Amniotic stem cell (primary cell): ENCODE measurements at places on chromosomes 1 and 21.

DNA sequence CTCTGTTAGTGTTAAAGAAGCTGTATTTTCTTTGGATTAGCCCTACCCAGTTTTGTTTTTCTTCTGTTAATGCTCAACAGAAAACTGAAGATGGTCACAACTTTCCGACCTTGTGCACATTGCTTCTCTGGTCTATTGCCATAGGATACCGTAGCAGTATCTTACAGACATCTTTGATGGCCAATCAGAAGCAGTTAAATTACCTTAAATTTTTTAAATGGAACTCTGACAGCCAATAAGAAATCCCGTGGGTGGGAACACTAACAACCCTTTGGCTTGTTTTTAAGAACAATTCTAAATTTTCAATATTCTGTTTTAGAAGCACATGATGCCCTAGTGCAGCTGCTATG lies 17.2 kb downstream of the NFYC start:
- DNase-seq = peak; percentile 61

DNA sequence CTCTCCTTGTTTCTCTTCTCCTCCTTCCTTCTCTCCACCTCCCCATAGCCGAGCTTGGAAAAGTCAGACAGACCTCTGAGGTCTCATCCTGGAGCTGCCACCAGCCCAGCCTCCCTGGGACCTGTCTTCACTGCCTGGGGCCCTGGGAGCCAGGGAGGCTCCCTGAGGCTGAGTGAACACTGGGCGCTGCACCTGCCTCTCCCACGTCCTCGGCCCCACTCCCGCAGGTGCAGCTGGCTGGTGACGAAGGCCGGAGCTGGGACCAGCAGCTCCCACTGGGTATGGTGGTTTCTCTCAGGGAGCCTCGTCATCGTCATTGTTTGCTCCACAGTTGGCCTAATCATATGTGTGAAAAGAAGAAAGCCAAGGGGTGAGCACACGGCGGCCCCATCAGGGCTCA lies 5.3 kb downstream of the TNFRSF14 start:
- no peak for DNase-seq

DNA sequence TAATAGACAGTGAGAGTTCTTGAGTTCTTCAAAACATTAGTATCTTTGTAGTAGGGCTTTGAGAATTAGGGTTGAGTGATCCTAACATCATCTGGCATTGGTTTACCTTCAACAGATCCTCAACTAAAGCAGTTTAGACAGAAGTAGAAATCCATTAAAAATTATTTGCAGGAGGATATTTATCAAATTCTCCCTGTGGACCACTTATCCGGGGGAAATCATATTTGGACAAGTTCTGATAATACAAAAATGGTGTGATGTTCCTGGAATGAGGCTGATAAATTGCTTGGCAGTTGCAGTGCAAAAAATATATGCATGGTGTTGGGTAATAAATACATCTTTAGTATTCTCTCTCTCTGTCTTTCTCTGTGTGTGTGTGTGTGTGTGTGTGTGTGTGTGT lies 115.1 kb upstream of the CHODL start:
- DNase-seq = no peak

GRCh38 chr21:45458281-45459170 lies 53.6 kb downstream of the COL18A1 start:
- no peak for DNase-seq

GRCh38 chr1:116763787-116764465 lies 9.7 kb downstream of the CD2 start:
- no peak for DNase-seq

DNA sequence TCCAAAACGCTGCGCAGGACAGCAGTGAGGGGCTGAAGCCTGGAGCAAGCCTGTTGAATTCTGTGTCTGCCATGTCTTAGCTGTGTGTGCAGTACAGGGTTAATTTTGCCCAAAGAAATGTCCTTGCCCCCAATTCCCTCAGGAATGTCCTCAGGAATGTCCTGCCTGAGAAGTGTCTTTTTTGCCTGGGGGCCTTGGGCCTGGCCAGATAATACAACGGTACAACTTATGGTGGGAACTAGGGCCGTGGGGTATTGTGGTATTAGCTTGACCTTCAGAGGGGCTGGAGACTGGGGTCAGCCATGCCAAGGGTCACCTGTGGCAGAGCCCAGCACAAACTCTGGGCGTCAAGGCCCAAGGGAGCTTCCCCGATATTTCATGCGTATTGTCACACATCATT lies 107.7 kb downstream of the AJAP1 start:
- no peak for DNase-seq

DNA sequence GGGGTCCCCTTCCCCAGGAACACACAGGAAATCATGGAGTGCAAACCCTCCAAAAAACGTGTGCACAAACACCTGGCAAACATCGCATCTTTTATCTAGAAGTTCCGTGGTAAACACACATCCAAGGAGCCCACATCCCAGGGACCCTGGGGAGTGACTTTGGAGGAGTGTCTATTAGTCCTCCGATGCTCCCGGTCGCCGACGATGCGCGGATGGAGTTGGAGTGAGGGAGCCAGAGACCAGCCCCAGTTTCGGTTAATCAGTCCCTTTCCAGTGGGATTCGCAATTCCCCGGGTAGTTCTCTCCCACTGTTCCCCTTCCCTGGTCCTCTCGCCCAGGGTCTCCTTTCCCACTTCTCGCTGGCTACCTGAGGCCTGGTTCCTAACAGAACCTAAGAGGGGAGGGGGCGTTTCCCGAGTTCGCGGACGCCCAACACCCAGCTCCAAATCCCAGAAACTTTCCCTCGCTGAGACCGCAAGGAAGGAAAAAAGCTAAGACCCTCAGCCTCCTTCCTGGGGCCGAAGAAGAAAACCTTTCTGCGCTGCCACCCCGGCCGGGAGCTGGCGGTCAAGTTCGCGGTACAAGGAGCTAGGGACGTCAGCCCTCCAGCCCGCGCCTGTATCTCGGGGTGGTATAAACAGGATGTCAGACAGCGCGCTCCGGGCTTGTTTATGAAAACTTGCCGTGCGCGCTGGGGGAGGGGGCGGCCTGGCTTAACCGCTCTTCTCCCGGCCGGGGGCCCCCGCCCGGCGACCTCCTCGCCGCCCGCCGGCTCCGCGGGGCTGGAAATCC lies 787 bp downstream of the JAK1 start:
- DNase-seq = no peak

GRCh38 chr1:27548136-27548853 lies 55.6 kb downstream of the AHDC1 start:
- DNase-seq = no peak

- peak; percentile 17 for DNase-seq
These were observed 320.2 kb upstream of the NFIA start for GRCh38 chr1:60762176-60762575.

- DNase-seq = no peak
These were observed 14.6 kb downstream of the OPTC start for GRCh38 chr1:203508463-203509073.

DNA sequence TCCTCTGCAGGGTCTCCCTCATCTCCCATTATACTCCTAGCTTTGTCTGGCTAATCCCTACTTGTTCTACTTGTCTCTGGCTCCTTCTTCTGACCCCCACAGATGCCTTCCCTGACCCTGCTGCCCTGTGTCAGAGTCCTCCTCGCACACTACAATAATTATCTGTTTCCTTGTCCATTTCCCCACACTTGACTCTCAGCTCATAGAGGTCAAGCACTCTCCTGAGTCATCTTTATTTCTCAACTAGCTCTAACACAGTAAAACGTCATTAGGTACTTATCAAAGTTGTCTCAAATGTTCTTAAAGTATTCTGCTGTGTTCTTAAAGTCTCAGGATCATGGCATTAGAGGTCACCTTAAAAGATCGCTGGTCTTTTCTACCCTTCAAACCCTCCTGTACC lies 47.1 kb downstream of the C8A start:
- DNase-seq = no peak

- DNase-seq = no peak
These were observed 253.1 kb upstream of the USP24 start for GRCh38 chr1:55468142-55468795.

DNA sequence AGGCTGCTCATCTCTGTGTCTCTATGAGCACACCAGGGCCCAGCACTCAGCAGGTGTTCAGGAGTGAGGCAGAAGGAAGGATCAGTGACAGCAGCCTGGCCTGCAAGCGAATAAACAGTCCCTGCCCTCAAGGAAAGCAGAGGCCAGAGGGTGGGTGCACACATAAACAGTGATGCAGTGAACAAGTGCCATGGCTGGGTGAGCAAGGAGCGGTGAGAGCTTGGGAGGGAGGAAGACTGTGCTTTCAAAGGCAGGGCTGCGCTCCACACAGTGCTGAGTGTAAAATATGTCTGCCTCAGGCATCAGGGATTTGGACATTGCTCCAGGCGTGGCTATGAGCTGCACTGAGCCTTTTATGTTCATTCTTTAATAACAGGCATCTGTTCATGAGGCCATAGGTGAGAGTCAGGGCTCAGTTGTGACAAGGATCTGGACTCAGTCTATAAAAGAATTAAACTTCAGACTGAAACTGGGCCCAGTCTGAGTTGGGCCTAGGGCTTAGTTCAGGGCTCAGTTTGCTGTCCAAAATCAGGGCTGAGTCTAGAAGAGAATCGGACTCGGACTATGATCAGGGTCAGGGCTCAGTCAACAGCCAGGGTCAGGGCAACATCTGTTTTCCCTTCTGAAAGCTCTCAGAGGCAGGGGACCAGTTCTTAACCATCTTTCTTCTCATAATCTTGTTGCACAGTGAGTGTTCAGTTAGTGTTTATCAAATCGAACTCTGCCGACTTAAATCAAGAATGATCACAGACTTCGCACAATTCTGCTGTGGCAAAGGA lies 213.7 kb downstream of the FOXD2 start:
- DNase-seq = no peak

DNA sequence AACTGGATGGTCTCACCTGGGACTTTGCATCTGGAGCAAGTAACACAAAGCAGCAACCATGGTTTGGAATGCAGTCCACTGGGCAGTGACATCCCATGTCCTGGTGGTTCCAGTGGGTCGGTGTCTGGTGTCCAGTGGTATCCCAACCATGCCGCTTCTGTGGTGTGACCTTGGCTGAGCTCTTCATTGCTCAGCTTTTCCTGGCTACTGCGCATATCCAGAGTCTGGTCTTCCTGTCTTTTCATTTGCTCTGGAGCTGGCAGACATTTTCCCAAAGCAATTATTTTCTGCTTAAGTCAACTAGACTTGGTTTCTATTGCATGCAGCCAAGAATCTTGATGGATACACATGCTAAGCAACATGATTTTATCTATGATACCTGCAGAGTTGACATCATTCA lies 28.4 kb upstream of the CD2 start:
- DNase-seq = no peak

- no peak for DNase-seq
These were observed 9.4 kb downstream of the GLUL start for GRCh38 chr1:182381962-182382819.

GRCh38 chr1:182720463-182720862 lies 36.1 kb upstream of the RGS8 start:
- DNase-seq = no peak

GRCh38 chr1:1123581-1124507 lies 8.0 kb upstream of the C1orf159 start:
- no peak for DNase-seq

GRCh38 chr1:47765236-47765635 lies 231.9 kb downstream of the TRABD2B start:
- no peak for DNase-seq

- DNase-seq = no peak
These were observed 45.8 kb downstream of the CYP2J2 start for GRCh38 chr1:59880735-59881134.
